ENCODE measurements at places on chromosomes 6 and 20. TPM values are rescaled to one million over a fixed set of nuclear protein-coding genes. Genes with fewer than 3 reads are reported as not detected.

The GABBR1 gene
- 8.8 TPM for total RNA-seq

The ME1 gene
- total RNA-seq = 0.50 TPM

The LY6G6F gene
- not detected for total RNA-seq

The CCN6 gene
- total RNA-seq = not detected

DNA sequence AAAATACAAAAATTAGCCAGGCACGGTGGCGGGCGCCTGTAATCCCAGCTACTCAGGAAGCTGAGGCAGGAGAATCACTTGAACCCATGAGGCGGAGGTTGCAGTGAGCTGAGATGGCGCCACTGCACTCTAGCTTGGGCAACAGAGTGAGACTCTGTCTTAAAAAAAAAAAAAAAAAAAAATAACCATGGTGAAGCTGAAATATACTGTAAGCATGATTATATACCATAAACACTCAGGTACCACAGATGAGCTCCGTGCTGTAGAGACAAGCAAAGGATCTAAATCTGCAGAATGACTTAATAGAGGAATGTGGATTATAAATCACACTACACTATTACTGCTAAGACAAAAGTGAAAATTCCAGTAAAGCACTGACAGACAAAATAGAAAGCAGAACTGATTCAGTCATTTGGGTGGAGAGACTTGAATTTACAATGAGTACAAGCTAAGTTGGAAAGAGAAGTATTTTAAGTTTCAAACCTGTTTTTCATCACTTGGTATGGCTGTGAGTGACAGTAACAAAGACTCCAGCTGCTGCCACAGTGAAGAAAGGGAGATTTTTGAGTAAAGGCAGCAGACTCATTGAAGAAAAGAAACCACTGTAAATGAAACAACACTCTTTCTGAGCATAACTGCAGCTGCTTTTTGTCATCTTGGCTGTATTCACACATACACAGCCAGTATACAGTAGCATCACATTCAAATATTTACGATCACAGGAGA, 322.1 kb downstream of the RNGTT start:
- no peaks in the 10 kb centered on the region for H3K27me3 ChIP-seq
- DNase-seq = no peak
- no peak overlapping the region for H3K4me3 ChIP-seq
- H3K27ac ChIP-seq = no peak overlapping the region
- no peaks in the 10 kb centered on the region for H3K4me1 ChIP-seq

GRCh38 chr6:65531533-65531932, 175.5 kb downstream of the EYS start:
- no peaks in the 10 kb centered on the region for H3K36me3 ChIP-seq
- H3K27me3 ChIP-seq = no peaks in the 10 kb centered on the region
- no peak overlapping the region for H3K27ac ChIP-seq
- H3K4me1 ChIP-seq = no peaks in the 10 kb centered on the region
- H3K4me3 ChIP-seq = no peak overlapping the region
- DNase-seq = no peak

DNA sequence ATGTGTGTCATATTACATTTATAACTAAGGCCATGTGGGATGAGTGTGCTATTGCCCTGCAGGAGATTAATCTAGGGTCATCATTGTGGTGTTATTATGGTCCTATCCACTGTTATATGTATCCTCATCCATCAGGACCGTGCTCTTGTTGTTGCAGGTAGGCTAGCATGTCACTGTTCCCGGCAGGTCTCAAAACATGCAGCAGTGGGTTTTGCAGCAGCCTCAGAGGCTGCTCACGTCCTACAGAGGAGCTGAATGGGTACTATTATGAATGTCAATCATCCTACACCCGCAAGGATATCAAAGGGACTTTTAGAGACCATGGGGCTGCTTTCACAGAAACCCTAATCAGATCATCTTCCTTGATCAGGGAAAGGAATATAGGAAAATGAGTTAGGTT, 318.2 kb downstream of the SAMD5 start:
- H3K36me3 ChIP-seq = no peaks in the 10 kb centered on the region
- DNase-seq = no peak
- H3K4me1 ChIP-seq = no peaks in the 10 kb centered on the region
- H3K4me3 ChIP-seq = no peak overlapping the region

All from CD8-positive, alpha-beta memory T cell (primary cell).